ENCODE measurements at places on chromosomes 5 and 9. TPM values are rescaled to one million over a fixed set of nuclear protein-coding genes. Genes with fewer than 3 reads are reported as not detected.

Gene DPYSL3
- total RNA-seq: 86.5 TPM

Gene PSMD5
- 37.0 TPM for total RNA-seq

Gene SV2C
- not detected for total RNA-seq

Gene ITK
- not detected for total RNA-seq

Gene MRPL36
- total RNA-seq: 76.7 TPM
